ENCODE measurements at places on chromosomes 16 and 17.

- no peak for DNase-seq
Measured at GRCh38 chr16:12681653-12682052, 122.0 kb downstream of the CPPED1 start.

GRCh38 chr16:78211946-78212345, 112.5 kb downstream of the WWOX start:
- no peak for DNase-seq

- no peak for DNase-seq
Measured at GRCh38 chr16:56525236-56525635, 5.4 kb upstream of the BBS2 start.

- DNase-seq = no peak
Measured at GRCh38 chr16:56346131-56346890, 79.0 kb downstream of the AMFR start.

GRCh38 chr16:83781-84615, 6.0 kb downstream of the MPG start:
- no peak for DNase-seq

GRCh38 chr16:3158510-3159314, 23.9 kb downstream of the ZNF213 start:
- DNase-seq = no peak

GRCh38 chr17:36922175-36922574, 15.1 kb upstream of the LHX1 start:
- no peak for DNase-seq

- DNase-seq = no peak
Measured at GRCh38 chr16:13885700-13886099, 34.3 kb upstream of the ERCC4 start.

DNA sequence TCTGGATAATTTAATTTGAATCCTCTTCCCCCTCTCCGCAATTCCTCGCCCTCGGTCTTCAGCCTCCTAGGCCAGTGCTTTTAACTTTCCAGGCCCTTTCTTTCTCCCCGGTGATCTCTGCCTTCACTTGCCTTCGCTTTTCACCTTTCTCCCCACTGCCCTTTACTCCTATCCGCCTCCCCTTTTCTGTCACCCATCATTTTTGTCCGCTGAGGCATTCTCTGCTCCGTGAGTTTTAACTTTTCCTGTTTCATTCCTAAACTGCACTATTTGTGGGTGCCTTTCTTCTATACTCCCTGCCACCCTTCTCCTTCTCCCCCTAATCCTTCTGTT, 729 bp downstream of the LONP2 start:
- no peak for DNase-seq

GRCh38 chr17:79942591-79943346, 92.9 kb downstream of the TBC1D16 start:
- DNase-seq = no peak

- no peak for DNase-seq
Measured at GRCh38 chr16:88770461-88771293, 14.3 kb downstream of the PIEZO1 start.

- DNase-seq = no peak
Measured at GRCh38 chr17:59800530-59800942, 92.2 kb downstream of the TUBD1 start.

DNA sequence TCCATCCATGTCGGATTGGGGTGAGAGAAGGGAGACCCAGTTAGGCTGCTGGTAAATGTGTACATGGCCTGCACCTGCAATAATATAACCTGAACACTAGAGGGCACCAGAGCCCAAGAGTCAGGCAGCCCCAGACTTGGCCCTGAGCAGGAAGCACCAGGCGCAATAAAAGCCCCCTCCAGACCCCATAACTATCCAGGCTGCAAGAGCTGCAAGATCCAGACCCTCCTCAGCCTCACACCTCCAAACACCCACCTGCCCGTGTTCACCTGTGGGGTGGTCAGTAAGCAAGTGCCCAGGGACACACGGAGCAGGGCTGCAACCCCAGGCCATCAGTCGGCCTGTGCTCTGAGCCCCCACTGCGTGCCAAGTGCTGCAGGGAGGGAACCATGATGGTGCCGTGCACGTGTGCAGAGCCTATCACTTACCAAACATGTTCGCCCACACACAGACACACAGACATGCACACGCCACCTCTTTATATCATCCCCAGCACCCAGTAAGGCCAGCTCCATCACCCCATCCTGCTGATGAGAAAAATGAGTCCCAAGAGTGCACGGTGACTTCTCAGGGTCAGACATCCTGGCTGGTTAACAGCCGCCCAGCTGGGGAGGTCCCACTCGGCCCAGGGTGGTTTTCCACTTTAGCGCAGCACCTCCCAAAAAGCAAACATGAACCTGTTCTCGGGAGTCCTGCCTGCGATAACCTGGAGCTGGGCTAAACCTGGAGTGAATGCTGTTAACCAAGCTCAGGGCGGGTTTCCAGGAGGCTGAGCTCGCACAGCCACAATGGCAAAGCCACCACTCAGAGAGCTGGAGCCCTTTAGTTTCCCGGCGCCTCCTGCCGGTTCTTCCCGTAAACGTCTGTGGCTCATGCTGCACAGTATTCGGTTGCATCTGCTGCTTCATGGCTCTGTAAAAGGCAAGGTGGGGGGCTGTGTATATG, 439.8 kb downstream of the SOX9 start:
- no peak for DNase-seq

- no peak for DNase-seq
Measured at GRCh38 chr17:28216052-28216451, 102.9 kb upstream of the TMEM97 start.

GRCh38 chr16:80512593-80512853, 28.3 kb upstream of the DYNLRB2 start:
- no peak for DNase-seq

All from SIG-M5 (cell line).